ENCODE measurements at places on chromosomes 11 and 22.

GRCh38 chr22:44394246-44395117, 81.7 kb upstream of the SHISAL1 start:
- no peak for DNase-seq

GRCh38 chr22:23183061-23183698, 2.9 kb downstream of the BCR start:
- DNase-seq = no peak

DNA sequence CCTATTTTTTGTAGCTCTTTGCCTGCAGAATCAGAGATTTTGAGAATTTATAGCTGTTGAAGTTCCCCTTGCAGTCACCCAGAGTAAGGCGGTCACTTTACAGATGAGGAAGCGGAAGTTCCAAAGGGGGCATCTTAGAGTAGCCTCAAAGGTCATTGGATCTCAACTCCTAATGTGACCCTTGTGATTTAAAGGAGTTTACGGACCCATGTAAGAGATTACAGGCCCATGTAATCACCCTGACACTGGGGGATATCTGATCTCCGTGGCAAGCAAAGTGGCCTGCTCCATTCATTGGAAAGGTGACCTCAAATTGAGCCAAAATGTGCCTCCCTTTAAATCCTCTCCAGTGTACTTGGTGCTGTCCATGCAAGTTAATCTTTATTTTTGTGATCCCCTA, 15.7 kb downstream of the P2RX3 start:
- DNase-seq = no peak

- DNase-seq = no peak
These were observed 3.7 kb downstream of the OSBP start for GRCh38 chr11:59611570-59612565.

- DNase-seq = no peak
These were observed 1.5 kb downstream of the TBC1D10A start for GRCh38 chr22:30325065-30325720.

Measured in CD4-positive, alpha-beta T cell treated with Interleukin-21 for 1 hour (primary cell).